Sciatic nerve (tissue), 2 donors: ENCODE measurements at places on chromosomes 11 and 22. TPM values are rescaled to one million over a fixed set of nuclear protein-coding genes. Genes with fewer than 3 reads are reported as not detected.

DNA sequence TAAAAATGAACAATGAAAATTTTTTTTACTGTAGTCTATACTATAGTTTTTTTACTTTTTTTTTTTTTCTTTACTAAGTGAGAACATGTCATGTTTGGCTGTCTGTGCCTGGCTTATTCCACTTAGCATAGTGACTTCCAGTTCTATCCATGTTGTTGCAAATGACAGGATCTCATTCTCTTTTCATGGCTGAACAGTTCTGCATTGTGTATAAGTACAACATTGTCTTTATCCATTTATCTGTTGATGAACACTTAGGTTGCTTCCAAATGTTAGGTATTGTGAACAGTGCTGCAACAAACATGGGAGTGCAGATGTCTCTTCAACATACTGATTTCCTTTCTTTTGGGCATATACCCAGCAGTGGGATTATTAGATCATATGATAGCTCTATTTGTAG, 88.1 kb upstream of the CCDC90B start:
- DNase-seq: no peak

PRR33 gene
- not detected for total RNA-seq

GRCh38 chr11:114478768-114479167, 39.5 kb downstream of the REXO2 start:
- DNase-seq: no peak

- no peak for DNase-seq
Measured at GRCh38 chr11:118948000-118948399, 8.1 kb upstream of the UPK2 start.

CALCA gene
- 0.67 TPM for total RNA-seq
